ENCODE measurements at places on chromosomes 7 and 10. TPM values are rescaled to one million over a fixed set of nuclear protein-coding genes. Genes with fewer than 3 reads are reported as not detected.

Gene FAM13C
- 16.3 TPM for total RNA-seq

Gene RET
- 16.9 TPM for total RNA-seq

Gene FEZF1
- not detected for total RNA-seq

Gene HOXA13
- total RNA-seq = not detected

Gene PLAC9
- 20.4 TPM for total RNA-seq

Gene ZEB1
- total RNA-seq = 49.2 TPM

Gene OPN1SW
- total RNA-seq = not detected

Gene CLRN3
- total RNA-seq = 6.5 TPM

Gene WIPF3
- 1.5 TPM for total RNA-seq

Gene TWIST1
- 11.3 TPM for total RNA-seq

Gene GRID1
- 2.7 TPM for total RNA-seq

Gene SMO
- 75.1 TPM for total RNA-seq

Gene CCDC172
- total RNA-seq = not detected

Gene SPDYE2B
- total RNA-seq = not detected

Gene TMEM130
- total RNA-seq = 10.2 TPM

Gene ENTPD7
- 20.2 TPM for total RNA-seq

Gene SH2B2
- total RNA-seq = 12.2 TPM

Gene LEP
- total RNA-seq = 0.70 TPM
